ENCODE measurements at places on chromosomes 7 and 10.

GRCh38 chr7:117043108-117043825, 90.0 kb downstream of the ST7 start:
- no peak for DNase-seq

DNA sequence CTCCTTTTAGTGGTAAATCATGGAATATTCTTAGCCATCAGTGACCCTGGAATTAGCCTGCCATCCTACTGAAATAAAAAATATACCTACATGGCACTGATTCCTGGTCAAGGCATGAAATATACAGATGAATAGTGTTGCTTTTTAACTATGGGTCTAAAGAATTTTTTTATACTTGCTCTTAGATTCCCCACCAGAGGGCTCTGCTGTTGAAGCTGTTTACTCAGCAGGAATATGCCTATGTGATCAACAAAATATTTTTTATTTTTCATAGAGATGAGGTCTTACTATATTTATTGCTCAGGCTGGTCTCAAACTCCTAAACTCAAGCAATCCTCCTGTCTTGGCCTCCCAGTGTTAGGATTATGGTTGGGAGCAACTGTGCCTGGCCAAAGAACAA, 13.5 kb downstream of the ZC3HC1 start:
- no peak for DNase-seq

DNA sequence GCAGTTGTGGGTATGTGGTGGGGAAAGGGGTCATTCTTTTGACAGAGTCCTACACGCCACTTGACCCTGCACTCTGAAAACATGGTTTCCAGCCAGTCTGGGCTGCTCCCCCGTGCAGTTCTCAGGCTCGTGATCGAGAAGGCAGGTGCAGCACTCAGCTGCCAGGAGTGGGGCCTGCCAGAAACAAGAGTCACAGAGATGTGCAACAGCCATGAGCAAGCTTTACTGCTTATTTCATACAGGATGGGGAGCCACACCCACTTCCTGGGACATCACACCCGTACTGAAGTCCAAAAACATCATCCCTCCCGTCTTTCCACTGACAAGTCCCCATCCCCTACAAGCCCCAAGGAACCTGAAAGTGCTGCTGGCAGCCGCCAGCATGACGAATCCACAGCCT, 9.3 kb downstream of the ATG9B start:
- no peak for DNase-seq

GRCh38 chr7:130748531-130749389, 14.8 kb upstream of the KLF14 start:
- DNase-seq = no peak

DNA sequence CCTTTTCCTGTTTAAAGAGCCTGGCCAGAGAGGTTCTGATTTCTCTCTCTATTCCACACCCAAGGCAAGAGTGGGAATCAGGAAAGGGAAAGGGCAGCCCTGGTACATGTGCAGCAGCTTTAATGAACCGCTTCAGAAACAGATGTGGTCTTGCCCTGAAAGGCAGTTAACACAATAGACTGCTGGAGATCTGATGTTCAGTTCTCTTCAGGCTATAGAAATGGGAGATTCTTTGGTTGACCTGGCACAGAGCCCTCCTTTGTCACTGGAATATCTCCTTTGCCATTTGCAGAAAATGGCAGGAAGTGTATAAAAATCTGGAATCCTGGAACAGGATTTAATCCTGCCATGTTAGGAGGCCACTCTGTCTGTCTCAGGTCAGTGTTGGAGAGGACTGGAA, 36.3 kb upstream of the EXOC6 start:
- DNase-seq = peak; percentile 43

DNA sequence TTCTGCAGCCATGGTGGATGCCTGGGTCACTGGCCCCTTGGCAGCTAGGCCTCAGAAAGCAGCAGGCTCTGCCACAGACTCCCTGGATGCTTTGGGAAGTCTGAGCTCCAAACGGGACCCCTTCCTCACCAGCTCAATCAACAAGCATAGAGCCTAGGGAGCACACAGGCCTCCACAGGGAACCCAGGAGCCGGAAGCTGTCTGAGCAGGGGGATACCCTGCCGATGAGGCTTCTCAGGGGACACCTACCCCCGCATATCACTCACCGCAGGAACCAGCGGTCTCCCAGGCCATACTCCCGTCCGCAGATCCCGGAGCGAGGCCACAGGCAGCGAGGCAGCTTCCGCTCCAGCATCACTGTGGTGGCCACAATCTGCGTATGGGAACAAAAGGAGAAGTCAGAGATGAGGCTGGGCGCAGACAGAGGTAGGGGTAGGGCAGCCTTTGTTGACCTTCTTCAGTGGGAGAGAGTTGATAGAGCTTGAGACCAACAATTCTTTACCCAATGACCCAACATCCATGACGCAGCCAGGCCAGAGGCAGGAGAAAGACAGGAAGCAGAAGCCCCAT, 13.4 kb downstream of the TRPV6 start:
- no peak for DNase-seq

DNA sequence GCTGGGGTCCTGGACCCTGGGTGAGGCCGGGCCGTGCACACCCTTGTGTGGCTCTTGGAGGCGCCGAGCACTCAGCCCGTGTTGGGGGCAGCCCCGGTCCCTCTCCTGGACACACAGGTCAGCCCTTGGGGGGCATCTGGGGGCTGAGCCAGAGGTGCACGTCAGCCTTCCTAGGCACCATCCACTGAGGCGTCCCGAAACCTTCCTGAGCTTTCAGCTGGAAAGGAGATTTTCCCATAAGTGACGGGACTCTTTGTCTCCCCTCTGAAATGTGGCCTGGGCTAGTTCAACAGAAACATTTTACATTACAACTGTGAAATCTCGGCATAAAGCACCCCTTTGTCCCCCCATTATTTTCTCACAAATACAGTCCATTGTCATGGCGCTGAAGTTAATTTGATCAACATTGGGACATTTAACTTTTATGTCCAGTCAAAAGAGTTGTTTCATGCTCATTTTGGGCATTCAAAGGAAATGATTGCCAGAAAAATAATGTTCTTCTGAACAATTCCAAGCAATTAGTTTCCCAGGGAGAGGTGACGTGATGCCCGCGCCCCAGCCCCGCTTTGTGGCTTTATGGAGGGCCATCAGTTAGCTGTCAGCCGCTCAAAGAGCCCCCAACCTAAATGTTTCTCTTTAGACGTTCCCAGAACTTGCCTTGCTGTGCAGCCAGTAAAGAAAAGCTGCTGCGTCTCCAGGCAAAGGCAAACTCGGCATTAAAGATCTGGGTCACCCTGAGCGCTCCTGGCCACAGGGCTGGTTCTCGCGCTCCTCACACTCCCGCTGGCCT, 70.8 kb downstream of the NKX6-2 start:
- DNase-seq = no peak

DNA sequence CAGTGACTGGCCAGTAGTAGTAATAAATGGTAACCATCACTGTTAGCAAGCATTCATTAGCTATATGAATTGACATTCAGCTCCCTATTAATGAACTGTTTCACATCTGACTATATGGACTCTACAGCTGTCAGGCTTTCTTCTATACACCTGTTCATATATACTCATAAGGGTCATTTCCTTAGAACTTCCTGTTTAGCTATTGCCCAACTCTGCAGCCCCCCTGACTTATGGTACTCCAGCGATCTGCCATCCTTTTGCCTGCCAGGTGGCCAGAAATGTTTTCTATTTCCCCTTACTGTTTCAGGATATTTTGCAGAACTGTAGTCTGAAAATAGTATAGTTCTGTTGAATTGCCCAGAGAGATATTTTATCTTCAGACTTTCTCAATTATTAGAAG, 56.6 kb downstream of the TASOR2 start:
- no peak for DNase-seq

DNA sequence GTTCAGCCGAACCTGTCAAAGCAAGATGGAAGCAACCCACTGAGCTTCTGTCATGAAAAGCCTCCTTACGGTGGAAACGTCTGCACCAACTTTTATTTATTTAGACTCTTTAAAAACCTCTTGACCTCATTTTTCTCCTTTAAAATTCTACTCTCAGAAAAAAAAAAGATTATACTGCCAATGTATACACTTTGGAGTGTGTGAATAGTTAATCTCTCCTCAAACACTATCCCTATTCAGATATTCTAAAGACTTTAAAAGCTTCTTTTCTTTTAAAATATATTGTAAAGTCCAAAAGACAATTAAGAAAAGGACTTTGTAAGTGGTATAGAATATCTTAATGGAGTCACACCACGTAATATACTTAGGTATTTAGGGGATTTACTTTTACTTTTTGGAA, 335.2 kb upstream of the SEMA3D start:
- no peak for DNase-seq

- peak; percentile 37 for DNase-seq
These were observed 38.7 kb upstream of the FOXP2 start for GRCh38 chr7:114375907-114376306.

DNA sequence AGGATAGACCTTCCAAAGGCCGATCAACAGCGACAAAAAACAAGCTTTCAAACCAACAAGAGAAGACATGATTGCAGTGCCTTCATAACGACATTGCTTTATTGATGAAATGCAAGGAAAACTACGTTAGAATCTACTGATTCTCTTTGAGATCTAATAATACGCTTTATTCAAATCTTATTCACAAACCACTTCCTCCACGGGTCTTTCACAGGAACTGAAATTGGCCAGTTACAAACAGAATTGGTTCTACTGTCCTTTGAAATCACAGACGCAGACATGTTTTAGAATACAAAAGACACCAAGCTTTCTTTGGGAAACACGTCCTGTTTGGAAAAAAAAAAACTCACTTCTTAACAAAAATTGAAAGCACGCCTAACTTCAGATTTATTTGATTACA, 74.7 kb upstream of the SEPHS1 start:
- DNase-seq = no peak

- no peak for DNase-seq
These were observed 80.8 kb upstream of the RHOBTB1 start for GRCh38 chr10:61024856-61025201.

- DNase-seq = no peak
These were observed 67.3 kb downstream of the CALML3 start for GRCh38 chr10:5592070-5592469.

DNA sequence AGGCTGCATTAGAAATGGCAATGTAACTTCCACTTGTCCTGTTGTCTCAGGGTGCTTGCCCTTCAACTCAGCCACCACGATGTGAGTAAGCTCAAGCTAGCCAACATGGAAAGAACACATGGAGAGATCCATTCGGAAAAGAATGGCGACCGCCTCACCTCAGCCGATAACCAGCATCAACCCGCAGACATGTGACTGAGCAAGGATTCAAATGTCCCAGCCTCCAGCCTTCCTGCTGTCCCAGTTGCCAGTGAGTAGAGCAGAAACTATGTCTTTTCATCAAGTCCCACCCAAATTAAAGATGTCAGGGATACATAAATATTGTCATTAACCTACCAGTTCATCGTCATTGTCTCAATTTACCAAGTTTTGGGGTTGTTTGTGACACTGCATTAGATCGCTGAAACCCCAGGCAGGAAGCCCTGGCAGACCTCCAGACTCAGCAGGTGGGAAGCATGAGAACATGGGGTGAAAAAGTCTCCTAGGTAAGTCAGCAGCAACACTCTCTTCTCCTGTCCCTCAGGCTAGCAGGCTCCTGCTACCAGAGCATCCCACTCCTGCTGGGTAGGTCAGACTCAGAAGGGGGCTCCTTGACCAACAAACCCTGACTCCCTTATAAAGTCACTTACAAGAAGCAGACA, 67.0 kb downstream of the OSBPL3 start:
- no peak for DNase-seq

DNA sequence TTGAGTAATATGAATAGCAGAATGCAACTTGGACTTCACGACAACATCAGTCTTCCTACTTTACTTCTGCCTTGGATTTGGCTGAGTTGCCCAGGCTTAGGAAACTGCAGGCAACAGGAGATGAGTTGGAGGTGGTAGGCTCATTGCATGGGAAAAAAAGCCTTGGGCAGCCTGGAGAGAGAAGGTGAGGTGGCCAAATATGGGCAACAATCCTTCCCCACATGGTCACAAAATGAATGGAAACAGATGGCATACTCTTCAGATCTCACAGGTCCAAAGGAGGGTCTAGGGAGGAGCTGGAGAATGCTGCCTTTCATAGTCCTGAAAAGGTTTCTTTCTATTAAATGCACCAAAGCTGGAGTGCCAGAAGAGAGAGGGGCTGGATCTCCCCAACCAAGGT, 128.6 kb upstream of the AOAH start:
- no peak for DNase-seq

DNA sequence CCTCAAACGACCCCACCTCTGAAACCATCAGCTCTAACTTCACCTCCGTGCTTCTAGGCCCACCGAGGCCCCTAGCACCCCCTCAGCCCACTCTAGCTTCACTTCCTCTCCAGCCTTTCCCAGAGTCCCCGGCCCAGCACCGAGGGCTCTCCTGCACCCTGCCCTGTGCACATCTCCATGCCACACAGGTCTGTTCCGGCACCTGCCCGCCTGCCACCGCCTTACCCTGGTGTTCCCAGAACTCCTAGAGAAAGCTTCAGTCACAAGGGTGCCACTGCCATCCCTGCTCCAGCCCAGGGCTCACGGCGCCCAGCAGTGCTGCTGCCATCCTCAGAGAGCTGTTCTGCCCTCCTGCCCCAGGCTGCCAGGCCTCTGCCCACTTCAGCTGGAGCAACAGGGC, 61.3 kb upstream of the INSIG1 start:
- DNase-seq = no peak

DNA sequence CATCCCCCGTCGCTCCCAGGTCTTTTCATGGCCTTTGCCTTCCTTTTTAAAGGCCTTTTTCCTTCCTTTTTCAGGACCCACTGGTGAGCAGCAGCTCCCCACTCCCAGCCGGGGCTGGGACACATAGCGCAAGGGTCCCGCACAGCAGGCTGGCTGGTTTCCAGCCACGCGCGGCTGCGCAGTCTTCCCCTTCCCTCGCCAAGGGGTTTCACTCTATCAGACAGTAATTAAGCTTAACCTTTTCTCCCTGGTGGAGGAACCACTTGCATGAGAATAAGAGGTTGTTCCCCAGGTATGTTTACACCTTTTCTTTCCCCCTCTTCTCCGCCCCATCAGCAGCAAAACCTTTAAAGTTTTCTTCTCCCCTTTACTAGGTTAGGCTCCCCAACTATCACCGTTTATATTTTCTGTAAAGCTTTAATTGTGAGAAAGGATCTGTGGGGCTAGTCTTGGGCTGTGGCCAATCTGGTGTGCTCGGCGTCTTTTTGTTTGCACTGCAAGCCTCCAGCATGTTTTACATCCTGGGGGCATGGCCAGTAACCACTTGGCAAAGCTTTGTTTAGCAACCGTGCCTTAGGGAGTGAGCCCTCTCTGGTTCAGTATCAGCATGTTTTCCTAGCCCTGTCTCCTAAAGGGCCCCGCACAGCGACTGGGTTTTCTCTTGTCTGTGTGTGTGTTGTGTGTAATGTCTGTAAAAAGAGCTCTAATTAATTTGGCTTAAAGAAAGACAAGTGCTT, 219.6 kb downstream of the PHF14 start:
- DNase-seq = peak; percentile 54

- no peak for DNase-seq
These were observed 4.9 kb downstream of the FAM53B start for GRCh38 chr10:124739119-124739921.

- DNase-seq = no peak
These were observed 194.1 kb downstream of the FANK1 start for GRCh38 chr10:126090443-126090842.
